ENCODE measurements at places on chromosomes 3 and 15.
A peak's percentile ranks its signal among the peaks of the same experiment; 100 is the strongest.

DNA sequence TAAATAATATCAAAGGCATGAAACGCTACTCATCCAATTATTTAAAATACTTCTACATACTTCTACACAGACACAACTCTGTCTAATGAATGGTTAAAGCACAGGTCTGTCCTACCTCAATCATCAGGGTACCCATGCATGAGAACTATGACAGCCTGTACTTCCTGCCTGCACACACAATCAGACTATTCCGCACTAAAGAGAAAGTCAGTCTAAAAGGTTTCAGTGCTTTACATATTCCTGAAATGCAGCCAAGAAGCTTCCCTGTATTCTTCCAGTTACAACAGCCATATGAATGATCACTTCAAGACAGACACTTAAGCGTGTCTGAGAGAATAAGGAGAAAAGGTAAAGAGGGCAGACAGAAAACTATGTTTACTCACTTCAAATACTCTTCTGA is 58.8 kb downstream of the TUBGCP4 start:
- DNase-seq, result no peak

- DNase-seq, result no peak
Measured at GRCh38 chr15:37097144-37097919, 3.0 kb downstream of the MEIS2 start.

DNA sequence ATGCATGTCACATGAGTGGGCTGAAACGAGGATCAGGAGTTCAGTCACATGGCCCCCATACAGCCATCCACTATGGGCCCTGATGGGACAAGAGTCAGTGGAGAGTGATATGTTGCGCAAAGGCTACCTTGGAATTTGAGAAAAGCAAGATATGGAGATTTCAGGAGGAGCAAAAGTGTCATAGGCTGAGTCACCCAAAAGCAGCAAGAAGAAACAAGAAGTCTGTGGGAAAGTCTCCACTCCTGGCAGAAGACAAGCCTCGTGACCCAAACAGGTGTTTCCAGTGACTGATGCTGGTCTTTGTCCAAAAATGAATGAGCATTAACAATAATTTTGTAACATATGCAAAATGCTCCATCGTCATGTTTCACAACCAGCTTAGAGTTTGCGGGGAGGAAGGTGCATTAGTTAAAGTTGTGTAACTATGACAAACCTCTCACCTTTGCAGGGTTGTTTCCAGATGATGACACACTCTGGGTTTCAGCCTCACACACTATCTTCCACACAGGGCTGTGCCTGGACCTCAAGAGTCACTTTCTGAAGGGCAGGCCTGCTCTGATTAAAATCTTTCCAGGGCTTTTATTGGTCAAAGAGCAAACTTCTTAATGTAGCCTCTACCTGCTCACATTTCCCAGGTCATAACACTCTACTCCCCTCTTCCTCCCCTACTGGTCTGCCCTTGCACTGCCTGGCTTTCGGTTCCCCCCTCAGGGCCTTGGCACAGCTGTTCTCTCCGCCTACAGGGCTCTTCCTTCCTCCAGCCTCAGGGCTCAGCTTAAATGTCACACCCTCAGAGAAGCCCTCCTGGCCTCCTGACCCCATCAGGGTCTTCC is 3.9 kb upstream of the DNASE1L3 start:
- peak; percentile 81 for DNase-seq

DNA sequence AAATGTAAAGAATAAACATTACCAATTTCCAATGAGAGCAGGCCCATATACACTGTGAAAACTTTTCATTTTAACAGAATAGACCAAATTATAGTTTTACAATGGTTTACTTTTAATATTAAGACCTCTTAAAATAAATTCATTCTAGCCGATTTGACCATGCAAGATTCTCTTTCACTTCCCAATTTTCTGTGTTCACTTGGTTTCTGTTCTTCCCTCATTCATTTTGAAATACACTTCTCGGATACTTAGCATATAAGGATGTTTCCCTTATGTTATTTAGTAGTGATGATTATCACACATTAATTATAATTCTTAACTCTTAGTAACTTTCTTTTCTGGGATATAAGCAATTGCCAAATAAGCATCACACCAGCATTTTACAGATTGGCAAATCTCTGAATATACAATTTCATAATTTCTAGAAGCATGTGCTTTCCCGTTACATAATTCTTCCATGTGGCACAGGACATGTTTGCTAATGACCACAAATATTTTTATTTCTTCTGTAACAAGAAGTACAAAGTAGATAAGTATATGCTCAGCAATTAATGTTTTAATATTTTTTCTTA is 13.9 kb downstream of the OR5H15 start:
- DNase-seq, result no peak

DNA sequence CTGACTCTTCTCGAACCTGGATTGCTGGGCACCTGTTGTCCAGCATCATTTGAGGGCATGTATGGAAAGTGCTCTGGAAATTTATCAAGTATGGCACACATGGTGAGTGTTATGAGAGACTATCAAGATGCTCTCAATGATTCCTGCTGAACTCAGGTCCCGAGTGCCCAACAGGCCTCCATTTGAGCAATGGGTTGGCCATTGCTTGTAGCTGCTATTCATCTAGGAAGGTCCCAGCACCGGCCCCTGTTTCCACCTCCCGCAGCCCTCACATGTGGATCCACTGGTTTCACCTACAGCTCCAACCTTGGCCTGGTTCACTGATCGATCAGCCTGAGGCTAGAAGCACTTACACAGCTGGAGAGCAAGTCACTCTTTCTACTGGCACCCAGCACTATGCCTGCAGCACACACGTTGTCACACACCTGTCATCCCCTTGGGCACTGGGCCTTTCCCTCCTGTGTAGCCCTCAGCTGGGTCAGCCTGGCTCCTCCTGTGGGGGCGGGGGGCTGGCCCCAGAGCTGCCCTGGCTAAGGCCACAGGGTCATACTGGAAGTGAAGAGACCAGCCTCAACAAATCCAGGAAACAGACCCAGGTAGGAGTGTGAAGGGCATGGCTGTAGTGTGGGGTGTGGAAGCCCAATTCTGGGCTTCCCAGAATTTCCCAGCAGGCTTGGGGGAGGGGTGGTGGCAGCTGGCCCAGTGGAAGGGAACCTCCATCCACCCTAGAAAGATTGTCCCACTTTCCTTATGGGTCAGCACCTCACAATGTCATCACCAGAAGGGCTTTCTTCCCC is 41.7 kb upstream of the SMAD3 start:
- no peak for DNase-seq

GRCh38 chr3:120344349-120344748 is 4.8 kb downstream of the LRRC58 start:
- peak; percentile 6 for DNase-seq

- DNase-seq, result peak; percentile 92
Measured at GRCh38 chr3:195270817-195271409, at the start of gene XXYLT1. Gene XXYLT1, minus strand, starts transcription at chr3:195271159. Its CDS starts 101 bp downstream, at chr3:195271058.

DNA sequence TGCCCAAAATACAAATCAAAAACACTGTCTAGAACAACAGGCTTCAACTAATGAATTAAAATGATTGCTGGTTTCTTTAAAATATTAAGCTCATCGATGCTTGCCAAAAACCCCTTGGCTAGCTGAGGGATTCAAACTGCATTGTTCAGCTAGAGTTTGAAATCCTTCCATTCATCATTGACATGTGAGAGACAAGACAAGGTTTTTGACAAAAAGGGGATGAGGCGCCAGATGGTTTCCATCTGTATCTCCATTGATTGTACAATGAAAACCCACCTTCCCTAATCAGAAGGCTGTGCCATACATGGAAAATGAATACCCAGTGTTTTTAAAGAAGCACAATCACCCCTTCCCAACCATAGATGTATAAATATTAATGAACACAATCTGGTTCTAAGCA is 67.8 kb downstream of the THRB start:
- no peak for DNase-seq

DNA sequence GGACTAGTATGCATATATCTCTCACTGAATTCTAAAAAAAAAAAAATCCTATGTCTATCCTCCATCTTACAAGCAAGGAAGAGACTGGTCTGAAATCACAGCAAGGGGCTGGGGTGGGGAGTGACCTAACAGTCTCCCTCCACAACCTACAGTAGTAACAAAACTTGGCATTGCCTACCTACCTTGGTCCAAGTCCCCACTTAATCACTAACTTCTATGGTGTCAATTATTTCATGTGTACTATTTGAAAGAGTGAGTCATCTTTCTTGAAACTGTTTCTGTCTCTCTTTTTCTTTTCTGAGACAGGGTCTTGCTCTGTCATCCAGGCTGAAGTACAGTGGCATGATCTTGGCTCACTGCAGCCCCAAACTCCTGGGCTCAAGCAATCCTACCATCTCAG is 36.8 kb downstream of the CHAC1 start:
- DNase-seq, result no peak

- no peak for DNase-seq
Measured at GRCh38 chr3:132569153-132569552, 27.9 kb upstream of the ACKR4 start.

DNA sequence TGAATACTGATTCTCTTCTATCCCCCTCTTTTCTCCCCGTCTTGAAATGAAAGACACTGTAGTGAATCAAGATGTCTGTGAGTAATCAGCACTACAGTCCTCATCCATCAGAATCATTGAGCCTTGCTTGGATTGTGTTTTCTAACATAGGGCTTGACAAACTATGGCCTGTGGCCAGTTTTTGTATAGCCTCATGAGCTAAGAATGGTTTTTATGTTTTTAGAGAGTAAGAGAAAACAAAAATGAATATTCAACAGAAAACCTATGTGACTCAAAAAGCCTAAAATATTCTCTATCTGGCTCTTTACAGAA is 55.2 kb downstream of the PPM1L start:
- no peak for DNase-seq

DNA sequence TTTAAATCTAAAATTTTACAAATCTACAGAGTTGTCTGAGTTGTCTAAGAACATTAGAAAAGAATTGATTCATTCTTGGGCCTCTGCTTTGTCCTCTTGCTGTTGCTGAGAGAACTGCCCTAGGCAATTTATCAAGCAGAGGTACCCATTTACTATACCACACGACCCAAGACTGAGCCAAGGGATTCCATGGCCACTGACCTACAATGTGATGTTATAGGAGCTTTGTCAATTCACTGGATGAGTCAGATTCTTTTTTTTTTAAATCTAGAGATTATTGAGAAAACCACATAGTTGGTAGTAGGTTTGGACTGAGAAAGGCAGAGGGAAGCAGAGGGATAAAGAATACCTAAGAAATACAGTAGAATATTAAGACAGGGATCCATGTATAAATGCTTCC is 55.3 kb downstream of the TRAT1 start:
- DNase-seq, result no peak

DNA sequence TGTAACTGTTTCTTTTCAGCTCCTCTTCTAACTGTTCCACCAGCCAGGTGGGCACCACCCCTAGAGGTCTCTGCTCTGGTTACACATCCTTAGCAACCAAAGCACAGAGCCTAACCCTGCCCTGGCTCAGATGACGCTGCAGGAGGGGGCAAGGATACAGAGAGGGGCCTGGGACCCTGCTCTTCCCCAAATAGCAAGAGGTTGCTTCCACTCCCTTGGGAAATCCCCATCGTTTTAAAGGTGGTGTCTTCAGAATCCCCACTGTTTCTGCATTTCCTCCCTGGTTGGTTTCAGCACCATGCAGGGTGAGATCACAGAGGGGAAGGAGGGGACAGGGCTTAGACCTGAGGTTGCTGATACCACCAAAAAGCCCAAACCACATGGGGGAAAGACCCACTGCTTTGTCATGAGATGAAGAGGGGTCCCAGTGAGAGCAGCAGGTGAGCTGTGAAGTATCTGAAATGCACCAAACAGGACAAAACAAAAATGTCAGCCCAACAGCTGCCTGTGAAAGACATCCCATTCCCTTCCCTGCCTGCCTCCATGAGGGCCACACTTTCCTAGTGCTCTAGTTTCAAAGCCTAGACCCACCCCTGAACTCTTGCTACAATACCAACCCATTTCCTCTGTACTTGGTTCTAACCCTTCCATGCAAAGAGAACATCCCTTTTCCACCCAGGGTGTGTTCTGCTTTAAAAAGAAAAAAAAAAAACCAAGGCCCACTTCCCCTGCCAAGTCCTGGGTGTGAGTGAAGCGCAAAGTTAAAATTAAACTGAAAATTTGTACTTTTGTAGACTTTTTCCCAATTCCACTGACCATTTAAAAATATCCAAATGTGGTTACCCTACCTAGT is 29.0 kb downstream of the ANP32A start:
- DNase-seq, result peak; percentile 76

DNA sequence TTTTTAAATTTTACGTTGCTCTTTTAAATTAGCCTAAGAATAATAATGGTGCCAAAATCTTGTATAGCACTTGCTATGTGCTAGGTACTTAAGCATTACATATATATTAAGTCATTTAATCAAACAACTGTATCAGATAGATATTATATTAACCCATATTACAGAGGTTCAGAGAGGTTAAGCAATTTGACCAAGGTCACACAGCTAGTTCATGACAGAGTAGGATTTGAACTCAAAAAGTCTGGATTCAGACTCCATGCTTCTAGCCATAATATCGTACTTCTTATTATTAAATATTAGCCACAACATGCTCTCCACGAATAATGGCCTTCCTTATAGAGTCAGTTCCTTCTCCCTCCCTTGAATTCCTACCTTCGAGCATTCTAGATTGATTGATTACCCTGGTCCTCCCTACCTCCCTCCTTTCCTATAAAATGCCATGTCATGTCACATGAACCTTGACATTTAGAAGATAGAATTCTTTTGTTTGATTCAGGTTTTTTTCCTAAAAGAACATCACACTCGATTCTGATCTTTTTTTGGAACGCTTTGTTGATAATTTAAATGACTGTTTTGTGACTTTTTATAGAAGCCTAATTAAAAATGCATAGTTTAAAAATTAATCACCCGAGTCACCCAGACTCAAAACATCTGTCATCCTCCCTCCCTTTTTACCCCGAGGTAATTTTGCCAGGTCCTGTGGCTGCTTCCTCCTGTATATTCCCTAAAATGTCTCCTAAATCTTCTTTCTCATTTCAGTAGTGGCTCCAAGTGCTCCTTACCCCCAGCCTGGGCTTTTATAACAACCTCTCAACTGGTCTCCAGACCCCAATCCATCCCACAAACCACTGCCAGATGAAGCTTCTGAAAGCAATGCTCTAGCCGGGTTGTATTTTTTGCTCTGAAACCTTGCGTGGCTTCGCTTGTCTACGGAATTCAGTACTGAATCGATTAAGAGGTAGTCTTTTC is 8.5 kb upstream of the PSMD6 start:
- DNase-seq, result no peak

GRCh38 chr3:64216274-64217147 is 8.8 kb downstream of the PRICKLE2 start:
- no peak for DNase-seq

- DNase-seq, result no peak
Measured at GRCh38 chr15:74954515-74954914, 2.1 kb downstream of the RPP25 start.

DNA sequence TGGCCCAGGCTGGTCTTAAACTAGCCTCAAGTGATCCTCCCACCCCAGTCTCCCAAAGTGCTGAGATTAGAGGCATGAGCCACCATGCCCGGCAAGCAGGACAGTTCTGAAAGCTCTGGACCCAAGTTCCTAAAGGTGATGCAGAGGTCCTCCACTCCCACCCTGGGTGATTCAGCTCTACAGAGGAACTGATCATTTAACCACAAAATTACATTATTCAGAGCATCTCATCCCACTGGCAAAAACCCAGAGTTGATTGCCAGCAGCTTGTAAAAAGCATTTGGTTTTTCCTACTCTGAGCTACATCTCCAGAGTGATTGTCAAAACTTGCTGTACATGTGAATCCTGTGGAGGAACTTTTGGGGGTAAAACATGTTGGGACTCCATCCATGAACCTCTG is 60.2 kb downstream of the SLTM start:
- DNase-seq, result no peak

- DNase-seq, result no peak
Measured at GRCh38 chr3:50539356-50540286, 27.9 kb downstream of the C3orf18 start.

GRCh38 chr3:168493412-168494205 is 397.9 kb upstream of the GOLIM4 start:
- DNase-seq, result no peak

Measured in GM06990 (cell line).